ENCODE measurements at places on chromosomes 12 and 14. TPM values are rescaled to one million over a fixed set of nuclear protein-coding genes. Genes with fewer than 3 reads are reported as not detected.
A peak's percentile ranks its signal among the peaks of the same experiment; 100 is the strongest.

- H3K27ac ChIP-seq: no peak overlapping the region
- no peak overlapping the region for H3K4me3 ChIP-seq
- no peaks in the 10 kb centered on the region for H3K27me3 ChIP-seq
- no peaks in the 10 kb centered on the region for H3K36me3 ChIP-seq
Measured at GRCh38 chr14:67447033-67447381, 35.0 kb upstream of the PLEK2 start.

DNA sequence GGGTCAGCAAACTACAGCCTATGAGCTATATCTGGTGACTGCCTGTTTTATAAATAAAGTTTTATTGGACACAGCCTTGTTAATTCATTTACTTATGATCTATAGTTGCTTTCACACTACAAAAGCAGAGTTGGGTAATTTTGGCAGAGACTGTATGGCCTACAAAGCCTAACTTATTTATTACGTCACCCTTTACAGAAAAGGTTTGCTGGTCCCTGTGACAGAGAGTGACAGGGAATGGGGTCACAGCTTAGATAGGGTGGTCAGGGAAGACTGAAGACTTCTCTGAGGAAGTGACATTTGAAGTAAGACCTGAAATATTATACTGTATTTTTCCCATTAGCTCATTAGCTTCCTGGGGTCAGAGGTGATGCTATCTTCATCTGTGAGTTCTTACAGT is 75.7 kb upstream of the NEDD1 start:
- H3K36me3 ChIP-seq: no peaks in the 10 kb centered on the region
- no peaks in the 10 kb centered on the region for H3K4me1 ChIP-seq
- no peaks in the 10 kb centered on the region for H3K27me3 ChIP-seq
- no peak overlapping the region for H3K4me3 ChIP-seq
- DNase-seq: no peak
- H3K27ac ChIP-seq: no peak overlapping the region

GRCh38 chr14:101151226-101151926 is 247.9 kb upstream of the RTL1 start:
- no peak overlapping the region for H3K27ac ChIP-seq
- no peaks in the 10 kb centered on the region for H3K4me1 ChIP-seq
- H3K4me3 ChIP-seq: no peak overlapping the region
- no peaks in the 10 kb centered on the region for H3K27me3 ChIP-seq
- H3K36me3 ChIP-seq: no peaks in the 10 kb centered on the region

GRCh38 chr12:49231878-49232655 is 32.8 kb upstream of the TUBA1C start:
- H3K4me1 ChIP-seq: peaks cover 7% of the 10 kb centered on the region
- H3K4me3 ChIP-seq: no peak overlapping the region
- no peak overlapping the region for H3K27ac ChIP-seq
- H3K27me3 ChIP-seq: no peaks in the 10 kb centered on the region
- no peak for DNase-seq

- peaks cover 26% of the 10 kb centered on the region for H3K36me3 ChIP-seq
- no peaks in the 10 kb centered on the region for H3K4me1 ChIP-seq
- no peaks in the 10 kb centered on the region for H3K27me3 ChIP-seq
- no peak overlapping the region for H3K4me3 ChIP-seq
Measured at GRCh38 chr12:1287446-1287975, 296.5 kb downstream of the ERC1 start.

GRCh38 chr12:89529738-89530137 is 3.9 kb upstream of the POC1B start:
- H3K4me1 ChIP-seq: peaks cover 6% of the 10 kb centered on the region
- peak; percentile 47 for DNase-seq
- H3K27me3 ChIP-seq: no peaks in the 10 kb centered on the region
- no peak overlapping the region for H3K27ac ChIP-seq

SMAGP gene
- total RNA-seq: 7.4 TPM

GRCh38 chr14:104138098-104138717 is at the start of gene KIF26A:
Gene KIF26A, plus strand, starts transcription at chr14:104138587. Its CDS starts 136 bp downstream, at chr14:104138723.
- peaks cover 12% of the 10 kb centered on the region for H3K27me3 ChIP-seq
- no peak for DNase-seq
- no peaks in the 10 kb centered on the region for H3K4me1 ChIP-seq
- no peaks in the 10 kb centered on the region for H3K36me3 ChIP-seq
- no peak within 1 kb of the TSS for H3K27ac ChIP-seq

GRCh38 chr12:40012711-40013110 is 93.2 kb downstream of the SLC2A13 start:
- no peak overlapping the region for H3K27ac ChIP-seq
- H3K4me3 ChIP-seq: no peak overlapping the region
- H3K27me3 ChIP-seq: no peaks in the 10 kb centered on the region
- no peaks in the 10 kb centered on the region for H3K36me3 ChIP-seq

Measured in naive thymus-derived CD4-positive, alpha-beta T cell (primary cell).